Stomach (tissue), 19 donors: ENCODE measurements at places on chromosomes 11 and 22. TPM values are rescaled to one million over a fixed set of nuclear protein-coding genes. Genes with fewer than 3 reads are reported as not detected.
A peak's percentile ranks its signal among the peaks of the same experiment; 100 is the strongest.

The HBB gene
- 2.9 TPM for total RNA-seq

DNA sequence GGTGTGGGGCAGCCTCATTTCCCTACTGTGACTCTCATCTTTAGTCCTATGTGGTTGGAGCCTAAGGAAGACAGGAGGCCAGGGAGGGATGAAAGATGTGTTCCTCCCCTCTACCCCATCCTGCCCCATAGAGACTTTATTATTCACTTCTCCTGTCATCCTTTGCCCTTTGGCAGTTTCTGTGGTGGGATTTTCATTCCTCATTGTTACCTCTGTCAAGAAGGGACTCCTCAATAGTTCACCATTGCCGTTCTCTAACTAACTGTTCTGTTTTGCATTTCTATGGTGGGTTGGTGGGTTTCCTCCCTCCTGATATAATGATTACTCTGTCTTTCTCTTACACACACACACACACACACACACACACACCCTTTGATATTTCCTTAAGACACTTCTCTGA is 202.3 kb downstream of the DSCAML1 start:
- H3K36me3 ChIP-seq, result no peaks in the 10 kb centered on the region
- no peak overlapping the region for H3K27ac ChIP-seq
- peaks cover 3% of the 10 kb centered on the region for H3K27me3 ChIP-seq
- no peak for DNase-seq
- no peaks in the 10 kb centered on the region for H3K4me1 ChIP-seq

DNA sequence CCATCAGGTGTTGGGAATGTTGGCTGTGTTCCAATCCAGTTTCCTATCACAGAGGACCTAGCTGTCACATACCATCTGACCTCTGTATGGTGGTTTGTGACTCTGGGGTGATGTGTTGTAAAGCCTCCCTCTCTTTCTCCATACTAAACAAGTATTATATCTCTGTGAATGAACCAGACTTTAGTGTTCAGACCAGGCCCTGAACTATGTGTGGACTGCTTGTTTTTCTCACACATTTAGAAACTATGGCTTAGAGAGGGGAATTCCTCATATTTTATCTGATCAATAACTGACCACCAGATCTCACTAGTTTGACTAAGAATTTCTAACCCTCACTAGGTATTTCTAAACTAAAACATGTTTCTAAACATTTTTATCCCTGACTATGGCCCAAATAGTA is 17.5 kb downstream of the NCR3LG1 start:
- no peaks in the 10 kb centered on the region for H3K4me1 ChIP-seq
- peaks cover 89% of the 10 kb centered on the region for H3K36me3 ChIP-seq
- no peak overlapping the region for H3K27ac ChIP-seq
- no peaks in the 10 kb centered on the region for H3K27me3 ChIP-seq
- DNase-seq, result no peak

DNA sequence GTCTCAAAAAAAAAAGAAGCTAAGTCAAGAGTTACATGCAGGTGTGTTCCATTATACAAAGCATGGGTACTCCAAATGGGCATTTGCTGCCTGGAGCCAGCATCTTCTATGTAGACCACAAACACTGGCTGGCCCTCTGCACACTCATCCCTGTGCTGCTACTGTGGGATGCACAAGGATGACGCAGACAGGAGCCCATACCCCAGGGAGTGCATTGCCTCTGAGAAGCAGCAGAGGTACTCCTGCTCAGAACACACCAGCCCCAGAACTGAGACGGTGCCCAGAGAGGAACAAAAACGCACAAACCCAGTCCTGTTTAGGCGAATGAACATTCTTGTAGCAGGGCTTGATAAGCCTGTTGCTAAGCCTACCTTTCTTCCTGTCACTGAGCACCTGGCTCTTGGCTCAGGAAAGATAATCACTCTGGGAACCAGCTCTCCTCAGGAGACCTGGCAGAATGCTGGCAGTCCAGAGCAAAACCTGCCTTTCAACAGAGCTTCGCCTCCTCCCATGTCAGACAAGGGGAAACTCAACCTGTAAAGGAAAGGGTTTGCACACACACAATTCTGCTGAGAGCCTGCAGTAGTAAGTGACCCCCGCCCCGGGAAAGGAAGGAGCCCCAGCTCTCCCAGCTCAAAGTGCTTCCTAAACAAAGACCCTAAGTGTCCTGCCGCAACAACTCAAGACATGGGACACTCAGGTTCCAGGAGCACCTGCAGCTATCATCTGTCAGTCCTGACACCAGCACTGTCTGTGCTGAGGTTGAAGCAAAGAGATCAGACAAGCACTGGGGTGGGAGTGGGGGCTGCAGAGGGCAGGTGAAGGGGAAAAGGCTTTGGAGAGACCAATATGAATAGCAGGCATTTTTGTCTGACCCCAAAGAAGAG is 145.7 kb downstream of the TENM4 start:
- H3K36me3 ChIP-seq, result no peaks in the 10 kb centered on the region
- H3K27ac ChIP-seq, result no peak overlapping the region
- H3K27me3 ChIP-seq, result no peaks in the 10 kb centered on the region
- DNase-seq, result peak; percentile 67
- H3K4me3 ChIP-seq, result no peak overlapping the region

The DNAJB13 gene
- total RNA-seq, result not detected

DNA sequence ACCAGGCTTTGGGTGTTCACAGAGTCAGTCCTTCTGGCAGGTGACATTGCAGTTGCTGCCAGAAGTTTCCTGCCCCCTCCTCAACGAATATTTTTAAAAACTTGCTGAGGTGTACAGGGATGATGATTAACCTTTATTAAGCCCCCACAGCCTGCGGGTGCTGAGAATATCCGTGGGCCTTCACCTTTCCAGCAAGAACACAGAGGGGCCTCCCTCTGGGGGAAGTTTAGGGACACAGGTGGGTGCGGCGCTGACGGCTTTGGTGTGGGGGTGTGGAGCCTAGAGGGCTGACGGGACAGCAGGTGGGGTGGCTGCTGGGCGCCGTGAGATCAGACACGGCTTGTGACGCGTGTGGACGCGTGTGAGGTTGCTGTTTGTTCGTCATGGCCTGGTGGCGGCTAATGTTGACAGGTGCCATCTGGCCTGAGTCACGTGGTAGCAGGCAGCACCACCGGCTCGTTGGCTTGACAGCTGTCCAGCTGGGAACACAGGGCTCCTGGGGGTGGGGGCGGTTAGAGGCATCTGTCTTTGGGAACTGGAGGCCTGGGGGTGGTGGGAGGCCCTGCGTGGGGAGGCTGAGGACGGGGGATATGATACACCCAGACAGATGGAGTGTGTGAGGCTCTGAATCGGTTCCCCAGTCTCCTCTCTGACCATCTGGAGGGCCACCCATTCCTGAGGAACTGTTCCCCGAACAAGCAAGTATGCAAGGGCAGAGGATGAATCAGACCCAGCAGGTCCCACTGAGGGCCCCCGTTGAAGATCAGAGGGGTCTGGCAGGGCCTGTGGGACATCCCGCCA is 12.5 kb upstream of the LRRC10B start:
- DNase-seq, result peak; percentile 81
- peaks cover 4% of the 10 kb centered on the region for H3K27me3 ChIP-seq
- H3K4me3 ChIP-seq, result no peak overlapping the region
- no peaks in the 10 kb centered on the region for H3K36me3 ChIP-seq
- H3K27ac ChIP-seq, result no peak overlapping the region

DNA sequence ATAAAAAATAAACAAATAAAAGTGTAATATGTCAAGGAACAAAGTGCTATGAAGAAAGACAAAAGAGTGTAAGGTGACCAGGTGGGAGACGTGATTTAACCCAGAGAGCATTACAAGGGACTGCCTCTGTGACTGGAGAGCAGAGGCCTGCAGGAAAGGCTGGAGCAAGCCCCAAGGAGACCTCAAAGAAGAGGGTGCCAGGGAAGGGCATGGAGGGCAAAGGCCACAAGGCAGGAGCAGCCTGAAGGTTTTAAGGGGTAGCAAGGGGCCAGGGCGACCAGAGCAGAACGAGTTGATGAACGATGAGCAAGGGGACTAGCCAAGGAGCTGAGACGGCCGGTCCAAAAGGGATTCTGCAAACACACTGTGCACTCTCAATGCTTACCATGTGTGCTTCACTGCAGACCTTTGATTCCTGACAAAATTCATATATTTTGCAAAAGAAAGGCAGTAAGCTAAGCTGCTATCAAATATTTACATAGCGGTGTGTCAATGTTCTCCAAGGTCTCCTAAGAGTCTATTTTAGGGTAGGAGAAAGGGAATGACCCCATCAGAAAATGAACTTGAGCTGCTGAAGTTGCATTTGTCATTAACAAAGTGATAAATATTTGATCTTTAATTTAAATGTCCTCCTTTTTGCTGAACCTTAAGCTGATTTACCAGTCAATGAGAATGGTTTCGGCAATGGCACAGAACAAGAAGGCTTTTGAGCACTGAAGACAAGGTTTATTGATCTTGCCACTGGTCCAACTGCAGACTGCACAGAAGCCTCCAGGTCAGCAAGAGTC is 50.5 kb downstream of the SMCO4 start:
- peaks cover 13% of the 10 kb centered on the region for H3K4me1 ChIP-seq
- no peak overlapping the region for H3K27ac ChIP-seq
- no peak for DNase-seq
- peaks cover 6% of the 10 kb centered on the region for H3K36me3 ChIP-seq
- H3K4me3 ChIP-seq, result no peak overlapping the region
- no peaks in the 10 kb centered on the region for H3K27me3 ChIP-seq

DNA sequence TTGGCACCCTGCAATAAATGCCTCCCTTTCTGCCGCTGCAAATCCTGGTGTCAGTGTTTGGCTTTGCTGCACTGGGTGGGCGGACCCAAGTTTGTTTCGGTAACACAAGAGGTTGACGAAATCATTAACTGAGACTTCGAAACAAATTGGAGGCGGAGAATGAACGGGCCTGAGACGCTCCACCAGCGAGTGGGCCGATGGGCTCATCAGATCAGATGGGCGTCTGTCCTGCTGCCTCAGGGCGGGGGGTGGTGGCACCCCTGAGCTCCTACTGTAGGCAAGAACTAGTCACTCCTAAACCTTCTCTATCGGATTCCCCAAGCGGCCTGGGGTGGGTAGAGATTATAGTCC is 918 bp upstream of the CAPN5 start:
- H3K4me3 ChIP-seq, result peak overlapping the region; percentile 73
- peak overlapping the region; percentile 92 for H3K27ac ChIP-seq
- peaks cover 41% of the 10 kb centered on the region for H3K4me1 ChIP-seq
- no peaks in the 10 kb centered on the region for H3K27me3 ChIP-seq

DNA sequence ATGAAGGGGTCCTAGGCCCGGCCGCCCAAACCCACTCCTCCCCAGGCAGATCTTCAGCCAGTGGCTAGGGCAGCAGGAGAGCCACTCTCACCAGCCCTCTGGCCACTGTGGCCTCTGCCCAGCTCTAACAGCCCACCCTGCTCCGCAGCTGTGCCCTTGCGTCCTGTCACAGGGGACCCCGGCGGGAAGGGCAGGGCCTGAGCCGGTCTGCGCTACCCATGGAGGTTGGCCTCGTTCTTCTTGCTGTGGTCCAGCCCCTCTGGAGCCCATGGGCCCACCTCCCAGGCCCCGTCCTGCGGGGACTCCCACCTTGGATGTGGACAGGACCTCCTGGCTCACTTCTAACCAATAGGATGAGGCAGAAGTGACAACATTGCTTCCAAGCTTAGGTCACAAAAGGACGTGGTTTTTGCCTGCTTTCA is 38.3 kb upstream of the TH start:
- no peak overlapping the region for H3K4me3 ChIP-seq
- H3K36me3 ChIP-seq, result no peaks in the 10 kb centered on the region
- H3K4me1 ChIP-seq, result peaks cover 37% of the 10 kb centered on the region
- H3K27ac ChIP-seq, result peak overlapping the region; percentile 58
- H3K27me3 ChIP-seq, result no peaks in the 10 kb centered on the region

GRCh38 chr22:30598986-30599385 is 7.3 kb upstream of the PES1 start:
- H3K27ac ChIP-seq, result no peak overlapping the region
- H3K36me3 ChIP-seq, result no peaks in the 10 kb centered on the region
- H3K4me1 ChIP-seq, result peaks cover 31% of the 10 kb centered on the region
- no peak overlapping the region for H3K4me3 ChIP-seq
- no peaks in the 10 kb centered on the region for H3K27me3 ChIP-seq
- no peak for DNase-seq
